ENCODE measurements at places on chromosomes 3 and 15. TPM values are rescaled to one million over a fixed set of nuclear protein-coding genes. Genes with fewer than 3 reads are reported as not detected.

DNA sequence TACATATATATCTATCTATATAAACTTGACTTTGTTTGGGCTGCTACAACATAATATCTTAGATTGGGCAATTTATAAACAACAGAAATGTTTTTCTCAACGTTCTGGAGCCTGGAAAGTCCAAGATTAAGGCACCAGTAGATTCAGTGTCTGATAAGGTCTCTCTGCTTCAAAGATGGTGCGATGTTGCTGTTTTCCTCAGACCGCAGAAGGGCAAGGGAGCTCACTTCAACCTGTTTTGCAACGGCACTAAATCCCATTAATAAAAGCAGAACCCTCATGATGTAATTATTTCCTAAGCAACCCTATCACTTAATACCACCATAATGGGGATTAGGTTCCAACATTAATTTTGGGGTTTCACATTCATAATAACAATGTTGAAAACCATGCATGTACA is 1134.8 kb downstream of the NSUN3 start:
- no peak overlapping the region for H3K4me3 ChIP-seq
- no peaks in the 10 kb centered on the region for H3K4me1 ChIP-seq
- H3K36me3 ChIP-seq = no peaks in the 10 kb centered on the region

- H3K4me1 ChIP-seq = peaks cover 4% of the 10 kb centered on the region
- H3K36me3 ChIP-seq = no peaks in the 10 kb centered on the region
- H3K4me3 ChIP-seq = no peak overlapping the region
- DNase-seq = no peak
- H3K27ac ChIP-seq = no peak overlapping the region
- H3K27me3 ChIP-seq = no peaks in the 10 kb centered on the region
Measured at GRCh38 chr15:101244889-101245668, 6.8 kb downstream of the CHSY1 start.

GRCh38 chr3:3744826-3745225 is 54.4 kb upstream of the LRRN1 start:
- no peak overlapping the region for H3K4me3 ChIP-seq
- H3K27me3 ChIP-seq = no peaks in the 10 kb centered on the region
- no peaks in the 10 kb centered on the region for H3K36me3 ChIP-seq
- H3K4me1 ChIP-seq = no peaks in the 10 kb centered on the region

- no peak for DNase-seq
- H3K27me3 ChIP-seq = no peaks in the 10 kb centered on the region
- no peaks in the 10 kb centered on the region for H3K36me3 ChIP-seq
- no peaks in the 10 kb centered on the region for H3K4me1 ChIP-seq
Measured at GRCh38 chr3:4997946-4998345, 18.7 kb downstream of the BHLHE40 start.

DNA sequence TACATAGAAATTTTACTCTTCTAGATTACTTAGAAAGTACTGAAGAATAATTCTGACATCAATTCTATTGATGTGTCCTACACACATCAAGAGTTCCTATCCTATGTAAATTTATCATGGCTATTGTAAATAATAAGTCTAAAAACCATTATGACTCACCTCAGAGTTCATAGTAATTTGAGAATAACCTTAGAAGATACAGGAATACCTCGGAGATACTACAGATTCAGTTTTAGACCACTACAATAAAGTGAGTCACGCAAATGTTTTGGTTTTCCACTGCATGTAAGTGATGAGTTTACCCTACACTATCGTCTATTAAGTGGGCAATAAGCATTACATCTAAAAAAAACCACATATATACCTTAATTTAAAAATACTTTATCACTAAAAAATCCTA is 74.8 kb downstream of the NR1I2 start:
- no peaks in the 10 kb centered on the region for H3K36me3 ChIP-seq
- H3K4me3 ChIP-seq = no peak overlapping the region
- no peak overlapping the region for H3K27ac ChIP-seq
- no peaks in the 10 kb centered on the region for H3K4me1 ChIP-seq

GRCh38 chr3:71140477-71140876 is 443.1 kb downstream of the FOXP1 start:
- no peak for DNase-seq
- H3K27me3 ChIP-seq = no peaks in the 10 kb centered on the region
- H3K27ac ChIP-seq = no peak overlapping the region
- peaks cover 4% of the 10 kb centered on the region for H3K4me1 ChIP-seq
- H3K36me3 ChIP-seq = no peaks in the 10 kb centered on the region
- H3K4me3 ChIP-seq = no peak overlapping the region

DNA sequence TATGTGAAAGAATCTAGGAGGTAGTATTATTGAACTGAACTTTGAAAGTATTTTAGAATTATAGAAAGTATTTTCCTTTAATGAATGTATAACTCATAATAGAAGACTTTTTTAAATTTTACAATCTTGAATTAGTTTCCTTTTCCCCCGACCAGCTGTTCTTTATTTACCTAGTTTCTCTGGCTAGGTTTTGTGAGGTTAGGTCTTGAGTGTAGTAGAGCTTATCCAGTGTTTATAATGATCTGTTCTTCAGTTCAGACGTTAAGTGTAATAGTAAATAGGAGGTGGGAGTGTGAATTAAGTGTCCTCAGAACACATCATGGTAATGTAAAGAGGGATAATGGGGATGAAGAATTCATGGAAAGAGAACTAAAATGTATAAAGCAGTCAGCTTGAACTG is 93.8 kb downstream of the MYRIP start:
- H3K36me3 ChIP-seq = no peaks in the 10 kb centered on the region
- H3K4me3 ChIP-seq = no peak overlapping the region
- no peak overlapping the region for H3K27ac ChIP-seq
- no peaks in the 10 kb centered on the region for H3K4me1 ChIP-seq

- H3K27ac ChIP-seq = no peak overlapping the region
- H3K4me3 ChIP-seq = no peak overlapping the region
- DNase-seq = no peak
- H3K4me1 ChIP-seq = no peaks in the 10 kb centered on the region
Measured at GRCh38 chr15:61828860-61829513, 231.3 kb downstream of the VPS13C start.

- no peak overlapping the region for H3K27ac ChIP-seq
- no peaks in the 10 kb centered on the region for H3K4me1 ChIP-seq
- no peaks in the 10 kb centered on the region for H3K36me3 ChIP-seq
- H3K27me3 ChIP-seq = no peaks in the 10 kb centered on the region
Measured at GRCh38 chr3:17473761-17474160, 268.7 kb downstream of the TBC1D5 start.

GRCh38 chr3:65130782-65131181 is 443.0 kb upstream of the ADAMTS9 start:
- H3K4me1 ChIP-seq = peaks cover 2% of the 10 kb centered on the region
- no peak overlapping the region for H3K4me3 ChIP-seq
- DNase-seq = no peak
- no peaks in the 10 kb centered on the region for H3K27me3 ChIP-seq
- H3K27ac ChIP-seq = no peak overlapping the region

GRCh38 chr15:62241135-62241770 is 76.2 kb upstream of the C2CD4B start:
- H3K36me3 ChIP-seq = no peaks in the 10 kb centered on the region
- no peak for DNase-seq
- H3K27ac ChIP-seq = no peak overlapping the region
- H3K4me1 ChIP-seq = no peaks in the 10 kb centered on the region

DNA sequence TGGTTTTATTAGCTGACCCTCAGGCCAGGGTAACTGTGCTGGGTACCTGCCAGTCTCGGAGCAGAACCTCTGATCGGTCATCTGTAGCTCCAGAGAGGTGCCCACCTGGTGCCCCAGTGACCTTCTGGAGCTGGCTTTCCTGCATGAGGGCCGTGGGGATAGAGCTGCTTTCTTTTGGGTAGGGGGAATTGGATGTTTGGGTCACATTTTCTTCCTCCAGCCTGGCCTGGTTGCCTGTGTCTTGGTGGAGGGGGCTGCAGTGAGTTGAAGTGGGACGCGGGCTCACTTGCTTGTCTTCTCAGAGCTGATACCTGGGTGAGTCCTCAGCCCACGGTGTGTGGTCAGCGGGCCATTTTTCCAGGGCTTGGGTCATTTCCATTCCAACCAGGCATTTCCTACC is 2.6 kb downstream of the ZNF710 start:
- no peaks in the 10 kb centered on the region for H3K36me3 ChIP-seq
- no peak overlapping the region for H3K4me3 ChIP-seq
- no peaks in the 10 kb centered on the region for H3K4me1 ChIP-seq
- DNase-seq = no peak

GRCh38 chr15:69585937-69586336 is 133.3 kb downstream of the RPLP1 start:
- H3K36me3 ChIP-seq = no peaks in the 10 kb centered on the region
- no peaks in the 10 kb centered on the region for H3K4me1 ChIP-seq
- no peak for DNase-seq
- no peak overlapping the region for H3K27ac ChIP-seq
- no peaks in the 10 kb centered on the region for H3K27me3 ChIP-seq

DNA sequence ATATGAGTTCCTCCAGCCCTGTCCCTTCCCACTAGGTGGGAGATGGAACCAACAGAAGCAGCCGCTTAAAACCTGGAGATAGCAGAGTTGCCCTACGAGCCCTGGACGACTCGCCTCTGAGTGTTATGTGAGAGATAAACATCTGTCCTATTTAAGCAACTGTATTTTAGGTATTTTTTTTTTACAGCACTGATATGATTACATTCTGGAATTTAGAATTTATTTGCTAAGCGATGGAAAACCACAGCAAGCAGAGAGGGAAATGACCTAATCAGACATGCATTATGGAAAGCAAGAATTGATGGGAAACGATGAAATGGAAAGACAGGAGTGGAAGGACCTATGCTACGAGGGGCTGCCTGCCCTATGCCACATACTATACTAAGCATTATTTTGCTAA is 379.0 kb upstream of the IL12A start:
- H3K27me3 ChIP-seq = no peaks in the 10 kb centered on the region
- H3K27ac ChIP-seq = no peak overlapping the region
- H3K36me3 ChIP-seq = no peaks in the 10 kb centered on the region
- no peak overlapping the region for H3K4me3 ChIP-seq

DNA sequence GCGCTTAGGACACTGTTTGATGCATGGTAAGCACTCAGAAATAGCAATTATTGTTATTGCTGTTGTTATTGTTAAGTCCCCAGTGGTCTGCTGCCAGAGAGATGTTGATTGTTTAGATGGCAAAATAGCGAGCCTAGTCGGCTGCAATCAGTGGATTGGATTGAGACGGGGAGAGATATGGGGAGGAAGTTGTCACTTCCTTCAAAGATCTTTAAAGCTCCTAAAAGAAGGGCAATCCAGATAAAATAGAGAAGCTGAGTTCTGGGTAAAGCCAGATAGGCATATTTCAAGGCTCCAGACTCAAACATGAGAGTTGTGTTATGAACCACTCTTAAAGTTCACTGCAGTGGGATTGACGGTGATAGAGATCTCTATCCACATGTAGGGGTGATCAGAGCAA is 64.5 kb downstream of the RYR3 start:
- no peak overlapping the region for H3K4me3 ChIP-seq
- H3K27ac ChIP-seq = no peak overlapping the region
- H3K4me1 ChIP-seq = no peaks in the 10 kb centered on the region
- no peak for DNase-seq
- no peaks in the 10 kb centered on the region for H3K36me3 ChIP-seq
- H3K27me3 ChIP-seq = no peaks in the 10 kb centered on the region

Gene AMT
- 11.3 TPM for total RNA-seq

Gene CFAP100
- total RNA-seq = not detected

Gene SLC28A1
- total RNA-seq = 4.1 TPM

Gene KLHL6
- 6.8 TPM for total RNA-seq

Gene C2CD4B
- total RNA-seq = 3.3 TPM

Gene TMEM158
- total RNA-seq = 3.0 TPM

Gene IL17RD
- 4.3 TPM for total RNA-seq

Gene GRK7
- total RNA-seq = 0.23 TPM
